ENCODE measurements at places on chromosomes 7 and 10. TPM values are rescaled to one million over a fixed set of nuclear protein-coding genes. Genes with fewer than 3 reads are reported as not detected.

GRCh38 chr10:64558094-64558835 is 1037.1 kb downstream of the REEP3 start:
- DNase-seq = no peak

GBX1 gene
- total RNA-seq = not detected

NEURL1 gene
- total RNA-seq = 1.1 TPM

CLRN3 gene
- total RNA-seq = not detected

OR6V1 gene
- not detected for total RNA-seq
